Tibial nerve (tissue), 4 donors: ENCODE measurements at places on chromosomes 5 and 9.

GRCh38 chr5:168274406-168274805 lies 17.0 kb upstream of the WWC1 start:
- no peak for DNase-seq

GRCh38 chr5:177450667-177451424 lies 4.2 kb downstream of the PRR7 start:
- DNase-seq = no peak

GRCh38 chr5:132498152-132498551 lies 7.6 kb upstream of the IRF1 start:
- DNase-seq = peak; percentile 5

DNA sequence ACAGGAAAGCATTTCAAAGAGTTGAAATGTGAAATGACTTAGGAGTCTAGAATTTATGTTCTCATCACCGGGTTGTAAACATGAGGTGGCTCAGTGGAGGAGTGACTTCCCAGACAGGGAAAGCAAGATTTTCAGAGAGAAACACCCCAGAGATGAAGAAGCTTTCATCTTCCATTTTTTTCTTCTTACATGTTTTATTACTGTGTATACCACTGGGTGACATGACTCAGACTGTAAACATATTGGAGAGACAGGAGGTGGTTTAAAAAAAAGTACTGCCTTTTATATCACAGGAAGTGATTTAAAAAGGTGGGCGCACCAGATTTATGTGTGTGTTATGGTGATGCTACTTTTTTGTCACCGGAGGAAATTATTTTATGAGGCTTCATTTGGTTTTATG lies 209.1 kb upstream of the TUT7 start:
- no peak for DNase-seq

DNA sequence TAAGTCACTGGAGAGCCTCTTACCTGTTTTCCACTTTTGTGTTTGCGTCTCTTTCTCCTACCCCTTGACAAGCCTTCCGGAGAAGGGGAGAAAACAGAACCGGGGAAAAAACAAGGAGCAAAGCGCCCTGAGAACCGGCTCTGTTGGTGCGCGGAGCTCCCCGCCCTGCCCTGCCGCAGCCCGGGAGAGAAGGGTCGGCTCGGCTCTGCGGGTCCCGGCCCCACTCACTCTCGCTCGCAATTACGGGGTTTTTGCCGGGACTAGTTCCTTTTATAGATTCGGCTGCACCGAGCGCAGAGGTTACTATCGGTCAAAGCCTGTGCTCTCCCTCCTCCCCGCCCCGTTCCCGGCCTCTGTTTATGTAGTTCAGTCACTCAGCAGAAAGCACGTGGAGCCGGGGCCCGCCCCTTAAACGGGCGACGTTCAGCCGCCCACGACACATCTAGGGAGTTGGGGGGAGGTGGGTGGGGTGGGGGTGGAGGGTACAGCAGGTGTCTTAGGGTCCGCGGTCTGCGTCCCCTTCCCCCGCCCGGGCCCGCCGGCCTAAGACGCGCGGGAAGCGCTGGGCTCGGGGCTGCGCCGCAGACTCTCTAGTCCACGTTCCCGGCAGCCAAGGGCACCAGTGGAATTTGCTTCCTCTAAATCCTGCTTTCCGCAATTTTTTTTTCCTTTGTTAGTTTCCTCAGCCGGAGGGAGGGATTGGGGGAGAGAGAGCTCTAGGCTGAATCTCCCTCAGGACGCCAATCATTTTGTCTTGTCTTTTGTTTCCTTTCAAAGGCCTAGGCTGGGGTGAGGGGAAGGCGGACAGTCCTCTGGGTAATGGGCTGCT lies at the start of gene ABCA1:
Gene ABCA1 (minus strand): TSS at position 244 of the 829 bp plus-strand sequence. CDS start 24,476 bp downstream, outside the sequence.
- DNase-seq = peak; percentile 91

DNA sequence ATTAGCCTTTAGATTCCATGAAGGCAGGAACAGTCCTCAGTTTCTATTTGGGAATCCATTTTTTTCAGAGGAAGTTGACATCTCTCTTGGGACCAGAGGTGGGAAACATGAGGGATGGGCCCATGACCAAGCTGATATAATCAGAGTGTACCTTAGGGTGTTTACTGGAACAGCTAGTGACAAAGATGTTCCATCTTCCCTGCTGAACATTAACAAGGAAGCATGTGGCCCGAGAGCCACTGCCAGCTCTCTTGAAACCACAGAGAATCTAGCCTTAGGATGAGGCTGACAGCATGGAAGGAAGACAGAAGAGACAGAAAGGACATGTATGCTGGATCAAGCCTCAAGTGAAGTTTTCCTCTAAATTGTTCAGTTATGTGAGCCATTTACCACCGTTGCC lies 16.0 kb downstream of the AQP3 start:
- DNase-seq = no peak

DNA sequence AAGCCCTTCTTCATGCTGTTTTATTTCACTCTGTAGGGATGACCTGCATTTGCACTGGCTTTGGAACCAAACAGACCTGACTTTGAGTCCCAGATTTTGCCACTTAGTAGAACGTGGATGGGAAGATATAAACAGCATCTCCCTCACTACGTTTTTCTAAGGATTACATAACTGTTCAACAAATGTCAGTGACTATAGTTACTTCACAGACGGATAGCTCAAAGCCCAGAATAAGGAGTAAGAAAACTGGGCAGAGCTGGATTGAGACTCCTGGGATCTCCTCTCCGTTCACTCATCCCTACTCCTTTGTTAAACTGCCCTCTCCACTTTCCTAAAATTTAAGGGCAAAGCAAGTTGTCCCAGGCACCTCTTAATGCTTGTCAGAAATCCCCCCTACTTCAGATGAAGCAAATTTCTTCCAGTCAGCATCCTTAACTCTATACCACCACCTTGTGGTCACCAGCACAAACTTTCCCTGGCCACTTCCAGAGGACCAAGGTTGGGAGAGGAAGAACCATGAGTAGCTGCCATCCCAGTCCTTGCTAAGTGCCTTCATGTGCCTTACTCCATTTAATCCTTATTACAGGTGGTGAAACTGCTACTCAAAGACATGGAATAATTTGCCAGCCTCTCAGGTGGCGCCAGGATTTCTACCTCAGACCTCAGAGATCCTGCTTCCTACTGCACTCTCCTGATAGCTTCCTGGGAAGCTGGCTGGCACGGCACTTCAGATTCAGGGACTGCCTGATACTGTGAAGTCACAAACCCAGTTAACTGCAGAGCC lies 38.4 kb downstream of the EGR1 start:
- DNase-seq = peak; percentile 42

DNA sequence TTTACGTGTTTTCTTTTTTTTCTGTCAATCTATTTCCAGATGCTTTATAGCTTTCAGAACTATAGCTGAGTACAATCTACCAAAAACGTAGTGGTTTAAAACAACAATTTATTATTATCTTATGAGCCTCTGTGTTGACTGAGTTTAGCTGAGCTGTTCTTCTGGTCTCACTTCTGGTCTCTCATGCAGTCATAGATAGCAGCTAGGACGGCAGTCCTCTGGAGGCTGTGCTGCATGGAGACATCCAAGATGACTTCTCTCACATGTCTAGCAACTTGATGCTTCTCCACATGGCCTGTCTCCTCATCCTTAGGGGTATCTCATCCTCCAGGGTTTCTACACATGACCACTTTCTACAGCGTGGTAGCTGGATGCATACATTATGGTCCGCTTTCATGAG lies 22.0 kb upstream of the RAD23B start:
- DNase-seq = no peak

GRCh38 chr5:26259081-26259480 lies 779.3 kb downstream of the CDH9 start:
- DNase-seq = no peak

DNA sequence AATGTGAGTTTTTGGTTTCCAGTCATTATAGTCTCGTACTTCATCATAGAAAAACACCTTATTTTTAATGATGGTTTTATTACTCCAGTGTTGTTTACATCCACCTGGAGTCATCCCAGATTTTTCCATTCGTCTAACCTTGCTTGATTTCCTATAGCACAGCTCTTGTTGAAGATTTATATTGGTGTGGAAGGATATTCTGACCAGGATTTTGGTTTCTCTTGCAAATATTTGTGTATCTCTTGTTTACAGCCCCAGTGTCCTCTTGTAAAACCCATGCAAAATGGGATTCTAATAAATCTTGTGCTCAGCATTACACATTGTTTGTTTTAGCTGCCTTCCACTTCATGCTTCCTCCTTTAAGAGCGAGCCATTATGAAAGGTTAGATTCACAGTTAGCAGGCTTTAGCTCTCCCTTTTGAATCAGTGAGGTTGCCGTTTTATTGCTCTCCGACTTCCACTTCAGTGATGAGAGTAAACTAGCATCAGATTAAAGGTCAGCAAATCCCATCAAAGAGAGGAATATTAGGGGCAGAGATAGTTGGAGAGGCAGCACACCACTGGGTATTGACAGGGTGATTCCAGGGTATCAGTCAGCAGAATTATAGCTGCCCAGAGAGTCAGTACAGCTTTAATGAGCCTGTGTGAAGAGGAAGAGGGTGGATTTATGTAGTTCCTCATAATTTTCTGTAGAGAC lies 157.1 kb downstream of the PBX3 start:
- no peak for DNase-seq

GRCh38 chr9:130448035-130448624 lies 3.4 kb downstream of the ASS1 start:
- DNase-seq = no peak

GRCh38 chr5:168591302-168592013 lies 12.3 kb upstream of the PANK3 start:
- DNase-seq = no peak

DNA sequence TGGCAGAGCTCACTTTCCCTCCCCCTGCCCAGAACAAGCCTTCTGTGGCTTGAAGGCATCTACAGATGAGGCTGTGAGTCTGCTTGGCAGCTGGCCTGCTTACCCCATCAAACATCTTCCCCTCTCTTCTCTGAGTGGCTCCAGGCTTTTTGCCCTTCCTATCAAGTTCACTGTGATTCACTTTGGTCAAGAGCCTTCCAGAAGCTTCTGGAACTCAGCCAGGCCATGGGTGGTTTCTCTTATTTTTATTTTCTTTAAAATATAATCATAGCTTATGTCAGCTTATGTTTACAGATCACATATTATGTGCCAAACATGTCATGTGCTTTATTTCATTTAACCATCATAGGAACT lies 267.0 kb downstream of the SEC61B start:
- no peak for DNase-seq

- no peak for DNase-seq
These were observed 1639.4 kb upstream of the C9orf72 start for GRCh38 chr9:29212397-29213387.

DNA sequence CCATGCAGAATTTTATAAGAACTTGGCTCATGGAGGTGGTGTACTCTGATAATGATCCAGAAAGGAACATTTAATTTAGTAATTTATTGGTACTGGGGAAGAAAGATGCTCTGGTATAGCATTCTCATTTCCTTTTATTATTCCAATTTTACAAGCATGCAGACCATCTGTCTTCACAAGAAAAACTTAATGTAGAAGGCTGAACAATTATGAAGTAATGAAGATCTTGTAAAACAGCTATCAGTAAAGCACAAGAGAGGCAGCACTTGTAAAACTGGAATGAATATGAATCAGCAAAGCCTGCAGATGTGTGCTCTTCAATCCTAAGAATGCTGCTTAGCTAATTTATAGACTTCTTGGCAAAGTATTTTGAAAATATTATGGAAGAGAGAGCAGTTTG lies 300.0 kb downstream of the YTHDC2 start:
- DNase-seq = no peak

GRCh38 chr9:25381141-25381540 lies 297.1 kb downstream of the TUSC1 start:
- DNase-seq = no peak

DNA sequence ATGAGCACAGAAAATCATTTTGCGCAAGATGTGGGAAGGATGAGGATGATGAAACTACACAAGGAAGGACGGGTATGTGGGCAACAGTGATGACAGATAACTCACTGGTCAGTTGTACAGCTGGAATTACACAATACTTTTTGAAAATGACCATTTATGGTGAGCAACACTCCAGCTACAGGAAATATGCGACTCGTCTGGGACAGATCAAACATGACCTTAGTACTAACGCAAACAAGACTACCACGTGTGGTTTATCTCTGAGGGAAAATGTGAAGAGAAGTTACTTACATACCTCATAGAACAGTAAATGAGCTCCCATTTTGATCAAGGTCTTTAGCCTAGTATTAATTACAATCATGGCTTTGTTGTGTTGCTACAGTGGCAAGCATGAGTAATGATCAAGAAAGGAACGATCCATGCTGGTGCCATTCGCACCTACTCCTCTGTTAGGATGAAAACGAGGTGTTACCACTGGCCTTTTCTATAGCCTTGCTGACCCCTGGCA lies 456.9 kb downstream of the BNC2 start:
- peak; percentile 50 for DNase-seq

GRCh38 chr9:130713286-130713960 lies 19.8 kb downstream of the EXOSC2 start:
- no peak for DNase-seq

DNA sequence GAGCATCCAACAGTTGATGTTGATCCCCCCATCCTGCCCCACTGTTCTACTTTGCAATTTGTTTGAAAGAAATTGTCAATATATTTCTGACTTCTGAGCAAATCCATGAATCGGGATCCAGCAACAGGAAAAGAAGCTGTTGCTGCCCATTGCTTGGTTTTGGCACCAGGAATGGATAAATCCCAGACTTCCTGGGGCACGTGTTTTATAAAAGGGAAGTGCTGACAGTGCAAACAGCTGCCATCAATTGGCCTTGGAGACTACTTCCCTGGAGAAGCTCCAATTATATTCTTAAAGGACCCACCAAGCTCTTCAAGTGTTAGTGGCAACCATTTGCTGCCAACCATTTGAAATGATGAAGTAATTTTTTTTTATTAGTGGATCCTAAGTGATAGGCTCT lies 13.7 kb downstream of the STK32A start:
- DNase-seq = no peak

- DNase-seq = no peak
These were observed 446.0 kb downstream of the ISL1 start for GRCh38 chr5:51829230-51829629.

DNA sequence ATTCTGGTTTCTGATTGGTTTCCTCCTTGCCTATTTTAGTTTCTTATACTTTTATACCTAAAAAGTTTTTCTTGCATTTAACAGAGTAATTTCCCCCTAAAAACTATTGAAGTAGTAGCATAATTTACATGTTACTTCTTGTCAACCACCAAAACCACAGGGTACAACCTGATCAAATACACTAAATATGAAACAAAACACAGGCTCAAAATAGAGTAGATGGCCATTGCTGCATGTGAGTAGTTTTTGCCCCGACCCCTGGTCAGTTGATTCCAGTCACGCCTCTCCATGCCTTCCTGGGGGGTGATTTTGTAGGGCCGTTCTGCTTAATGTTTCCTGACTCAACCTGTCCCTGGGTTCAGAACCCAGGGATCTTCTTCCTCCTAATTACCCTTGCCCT lies 101.8 kb downstream of the TLE4 start:
- no peak for DNase-seq

DNA sequence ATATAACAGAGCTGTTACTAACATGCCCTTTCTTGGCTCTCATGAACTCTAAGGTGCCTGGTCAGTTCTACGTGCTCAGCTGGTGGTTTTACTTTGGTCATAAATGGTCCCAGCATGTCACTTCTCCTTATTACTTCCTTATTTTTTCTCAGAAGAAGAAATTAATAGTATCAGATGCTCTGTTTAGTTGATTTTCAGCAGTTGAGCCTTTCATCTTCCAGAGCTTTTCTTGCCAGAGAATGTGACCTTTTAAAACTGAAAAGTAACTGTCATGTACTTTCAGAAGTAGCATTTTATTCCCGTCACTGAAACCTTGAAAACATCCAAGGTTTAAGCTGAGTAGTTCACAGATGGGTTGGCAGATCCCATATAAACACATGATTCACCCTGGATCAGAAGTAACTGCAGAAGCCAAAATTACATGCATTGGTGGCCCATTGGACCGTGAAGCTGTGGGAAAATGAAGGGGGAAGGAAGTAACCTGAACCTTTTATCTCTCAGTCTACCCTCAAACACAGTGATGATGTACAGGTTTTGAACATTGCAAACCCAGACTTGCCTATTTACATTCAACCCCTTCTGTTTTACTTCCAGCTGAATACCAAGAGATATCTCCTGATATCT lies 50.5 kb downstream of the HACD4 start:
- no peak for DNase-seq
